ENCODE measurements at places on chromosomes 3 and 15.

- DNase-seq: no peak
These were observed 6.4 kb downstream of the UBP1 start for GRCh38 chr3:33433843-33434242.

GRCh38 chr3:39592311-39593050, 125.0 kb downstream of the MOBP start:
- no peak for DNase-seq

DNA sequence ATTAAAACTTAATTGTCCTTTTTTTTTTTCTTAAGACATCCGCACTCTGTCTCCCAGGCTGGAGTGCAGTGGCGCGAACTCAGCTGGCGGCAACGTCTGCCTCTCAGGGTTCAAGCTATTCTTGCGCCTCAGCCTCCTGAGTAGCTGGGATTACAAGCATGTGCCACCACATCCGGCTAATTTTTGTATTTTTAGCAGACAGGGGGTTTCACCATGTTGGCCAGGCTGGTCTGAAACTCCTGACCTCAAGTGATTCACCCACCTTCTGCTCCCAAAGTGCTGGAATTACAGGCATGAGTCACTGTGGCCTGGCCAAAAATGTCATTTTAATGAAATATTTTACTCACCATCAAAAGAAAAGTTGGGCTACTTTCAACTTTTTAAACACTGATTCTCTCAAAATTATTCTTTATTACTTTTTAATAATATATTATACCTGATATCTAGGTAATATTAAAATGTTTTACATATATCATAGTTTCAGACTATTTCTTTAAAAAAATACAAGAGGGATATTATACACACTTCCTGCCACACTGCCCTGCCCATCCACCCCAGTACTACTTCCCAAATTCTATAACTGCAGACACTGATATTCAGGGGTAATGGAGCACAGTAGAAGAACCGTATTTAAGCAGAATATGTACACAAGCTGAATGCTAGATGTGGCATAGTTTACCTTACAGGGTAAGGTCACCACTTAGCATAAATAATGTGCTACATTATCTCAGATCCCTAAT, 723.9 kb upstream of the ZNF385D start:
- no peak for DNase-seq

- no peak for DNase-seq
These were observed 550.0 kb downstream of the AGBL1 start for GRCh38 chr15:86629409-86630356.

DNA sequence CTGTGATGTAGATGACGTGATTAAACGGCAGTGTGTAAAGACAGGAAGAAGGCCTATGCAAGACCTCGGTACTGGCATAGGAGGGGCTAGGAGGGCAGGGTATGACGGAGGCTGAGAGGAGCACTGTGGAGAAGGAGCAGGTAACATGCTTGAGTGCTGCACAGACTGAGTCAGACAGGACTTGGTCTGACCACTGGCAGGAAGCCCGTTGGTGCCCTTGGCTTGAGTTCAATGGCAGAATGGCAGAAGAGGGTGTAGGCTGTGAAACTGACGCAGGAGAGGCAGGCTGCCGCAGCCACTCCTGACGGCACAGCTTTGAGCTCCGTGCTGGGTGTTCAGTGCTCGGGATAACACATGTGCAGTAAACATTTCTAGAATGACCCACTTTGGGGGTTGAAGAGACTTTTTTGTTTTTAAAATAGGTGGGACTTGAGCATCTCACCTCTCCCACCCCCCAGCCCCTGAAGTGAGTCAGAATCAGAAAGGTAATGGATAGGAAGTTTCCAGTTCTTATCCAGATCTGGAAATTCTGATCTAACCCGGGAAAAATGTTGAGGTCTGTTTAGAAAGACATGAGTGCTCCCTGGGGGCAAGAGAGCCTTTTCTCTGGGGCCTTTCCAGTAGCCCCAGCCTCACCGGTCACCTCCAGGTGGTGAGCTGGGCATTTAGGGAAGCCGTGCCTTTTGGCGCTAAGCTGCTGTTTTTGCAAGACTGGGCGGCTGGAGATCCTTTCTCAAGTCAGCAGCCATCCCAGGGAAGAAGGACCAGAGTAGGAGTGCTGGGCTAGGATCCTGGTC, 126.4 kb downstream of the RPLP1 start:
- DNase-seq: no peak

- DNase-seq: no peak
These were observed 52.4 kb downstream of the TNIK start for GRCh38 chr3:171407759-171408158.

GRCh38 chr3:128874481-128875180, 4.8 kb upstream of the ACAD9 start:
- no peak for DNase-seq

- DNase-seq: no peak
These were observed 13.0 kb downstream of the NIPA2 start for GRCh38 chr15:22851513-22851912.

DNA sequence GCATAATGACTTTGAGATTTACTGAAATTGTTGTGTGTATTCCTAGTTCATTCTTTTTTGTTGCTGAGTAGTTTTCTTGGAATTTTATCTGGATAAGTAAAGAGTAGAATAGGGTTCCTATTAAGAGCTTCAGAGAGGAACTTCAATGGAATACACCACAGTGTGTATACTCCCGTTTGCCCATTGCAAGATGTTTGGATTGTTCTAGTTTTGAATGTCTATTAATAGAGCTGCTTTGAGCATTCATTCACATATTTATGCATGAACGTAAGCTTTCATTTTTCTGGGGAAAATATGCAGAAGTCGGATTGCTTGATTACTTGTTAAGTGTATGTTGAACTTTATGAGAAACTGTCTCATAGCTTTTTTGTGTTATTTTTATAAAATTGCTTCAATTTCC, 580.5 kb downstream of the OTOL1 start:
- no peak for DNase-seq

DNA sequence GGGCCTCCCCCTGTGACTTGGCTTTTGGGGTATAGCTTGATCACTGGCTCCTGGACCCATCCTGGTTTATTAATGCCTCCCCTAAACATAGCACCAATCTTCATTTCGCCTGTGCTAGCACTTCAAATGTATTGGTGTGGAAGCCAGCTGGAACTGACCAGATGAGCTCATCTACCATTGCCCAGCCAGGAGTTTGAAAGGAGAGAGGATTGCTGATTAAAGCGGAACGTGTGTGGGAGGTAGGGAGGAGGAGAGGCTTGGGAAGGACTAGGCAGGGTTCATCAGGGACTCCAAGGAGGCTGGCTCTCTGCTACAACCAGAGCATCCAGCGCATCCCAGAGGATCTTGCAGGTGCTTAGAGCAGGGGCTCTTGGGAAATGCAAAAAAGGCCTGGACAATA, 34.4 kb upstream of the TLE3 start:
- no peak for DNase-seq

GRCh38 chr3:52091586-52092270, 35.4 kb upstream of the DUSP7 start:
- no peak for DNase-seq

- no peak for DNase-seq
These were observed 69.4 kb downstream of the SRGAP3 start for GRCh38 chr3:9179826-9180763.

DNA sequence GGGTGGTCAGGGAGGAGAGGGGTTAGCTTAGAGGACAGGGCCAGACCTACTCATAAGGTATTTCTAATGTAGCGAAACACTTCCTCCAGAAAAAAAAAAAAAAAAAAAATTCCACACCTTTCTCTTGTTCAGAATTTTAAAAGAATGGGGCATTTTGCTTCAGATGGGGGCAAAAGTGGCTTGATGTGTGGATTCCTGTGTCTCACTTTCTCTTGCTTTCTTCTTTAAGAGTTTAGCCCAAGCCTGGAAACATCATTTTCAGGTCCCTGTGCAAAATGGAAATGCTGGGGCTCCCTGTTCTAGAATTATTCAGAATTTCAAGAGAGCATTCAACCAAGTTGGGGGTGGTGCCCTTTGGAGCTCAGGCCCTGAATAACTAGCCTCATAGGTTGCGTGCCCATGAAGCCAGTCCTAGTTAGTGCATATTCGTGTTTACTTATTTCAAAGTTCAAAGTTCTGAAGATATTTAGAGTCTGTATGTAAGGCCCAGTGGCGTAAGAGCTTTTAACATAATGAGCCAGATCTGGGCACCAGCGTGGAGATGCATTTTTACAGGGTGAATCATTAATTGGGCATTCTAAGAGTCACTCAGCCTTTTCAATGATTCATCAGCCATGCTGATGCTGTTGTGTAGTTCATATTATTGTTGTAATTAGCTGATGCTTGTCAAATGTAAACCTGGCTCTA, 104.5 kb downstream of the RPLP1 start:
- DNase-seq: no peak

- DNase-seq: no peak
These were observed 40.1 kb downstream of the SGO1 start for GRCh38 chr3:20145874-20146273.

GRCh38 chr3:18546632-18547031, 121.5 kb upstream of the SATB1 start:
- DNase-seq: no peak

DNA sequence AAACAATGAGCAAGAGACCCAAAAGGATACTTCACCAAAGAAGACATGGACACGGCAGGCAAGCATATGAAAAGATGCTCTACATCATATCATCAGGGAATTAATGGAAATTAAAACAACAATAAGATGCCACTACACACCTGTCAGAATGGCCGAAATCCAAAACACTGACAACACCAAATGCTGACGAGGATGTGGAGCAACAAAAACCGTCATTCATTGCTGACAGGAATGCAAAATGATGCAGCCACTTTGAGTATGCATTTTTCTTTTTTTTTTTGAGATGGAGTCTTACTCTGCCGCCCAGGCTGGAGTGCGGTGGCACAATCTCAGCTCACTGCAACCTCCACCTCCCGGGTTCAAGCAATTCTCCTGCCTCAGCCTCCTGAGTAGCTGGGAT, 19.0 kb downstream of the EDC3 start:
- no peak for DNase-seq

- no peak for DNase-seq
These were observed 99.0 kb downstream of the TIGIT start for GRCh38 chr3:114392831-114393230.

DNA sequence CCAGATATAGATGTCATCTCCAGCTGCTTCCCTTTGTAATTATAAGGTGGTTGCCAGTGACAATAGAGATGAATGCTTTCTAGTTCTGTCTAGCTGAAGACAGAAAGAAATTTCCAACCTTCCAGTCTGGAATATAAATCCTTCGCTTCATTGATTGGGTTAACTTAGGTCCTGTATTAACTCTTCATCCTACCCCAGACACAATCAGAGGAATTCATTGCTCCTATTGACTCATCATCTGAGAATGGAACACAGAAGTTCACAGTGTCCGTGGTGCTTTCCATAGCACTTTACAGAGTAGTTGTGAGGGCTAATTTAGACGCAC, 241.4 kb downstream of the NFKBIZ start:
- DNase-seq: no peak

- DNase-seq: no peak
These were observed 17.7 kb downstream of the STARD9 start for GRCh38 chr15:42593143-42593542.

- DNase-seq: no peak
These were observed 6.6 kb upstream of the GPR171 start for GRCh38 chr3:151209654-151210053.

GRCh38 chr3:181568248-181568647, 143.5 kb upstream of the SOX2 start:
- no peak for DNase-seq

- DNase-seq: peak; percentile 6
These were observed 81.6 kb downstream of the PPCDC start for GRCh38 chr15:75104804-75105557.

DNA sequence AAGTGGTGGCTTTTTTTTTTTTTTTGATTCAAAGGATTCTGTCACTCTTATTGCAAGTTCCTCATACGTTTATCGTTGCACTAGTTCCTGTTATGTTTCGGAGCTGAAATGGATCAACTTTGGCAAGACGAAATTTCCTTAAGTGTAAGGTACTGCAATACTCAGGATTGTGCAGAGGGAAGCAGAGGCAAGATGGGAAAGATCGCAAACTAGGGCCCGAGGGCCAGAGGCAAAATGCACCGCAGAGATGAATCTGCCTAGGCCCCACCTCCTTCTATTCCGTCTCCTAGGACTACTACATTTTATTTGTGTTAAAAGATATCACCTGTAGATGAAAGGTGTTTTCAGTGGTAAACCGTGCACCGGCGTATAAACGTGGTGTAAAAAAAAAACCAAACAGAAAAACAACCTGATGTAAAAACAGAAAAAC, 331 bp downstream of the RNU6-1 start:
- DNase-seq: no peak

- no peak for DNase-seq
These were observed 1.5 kb upstream of the PPM1M start for GRCh38 chr3:52243791-52244628.

DNA sequence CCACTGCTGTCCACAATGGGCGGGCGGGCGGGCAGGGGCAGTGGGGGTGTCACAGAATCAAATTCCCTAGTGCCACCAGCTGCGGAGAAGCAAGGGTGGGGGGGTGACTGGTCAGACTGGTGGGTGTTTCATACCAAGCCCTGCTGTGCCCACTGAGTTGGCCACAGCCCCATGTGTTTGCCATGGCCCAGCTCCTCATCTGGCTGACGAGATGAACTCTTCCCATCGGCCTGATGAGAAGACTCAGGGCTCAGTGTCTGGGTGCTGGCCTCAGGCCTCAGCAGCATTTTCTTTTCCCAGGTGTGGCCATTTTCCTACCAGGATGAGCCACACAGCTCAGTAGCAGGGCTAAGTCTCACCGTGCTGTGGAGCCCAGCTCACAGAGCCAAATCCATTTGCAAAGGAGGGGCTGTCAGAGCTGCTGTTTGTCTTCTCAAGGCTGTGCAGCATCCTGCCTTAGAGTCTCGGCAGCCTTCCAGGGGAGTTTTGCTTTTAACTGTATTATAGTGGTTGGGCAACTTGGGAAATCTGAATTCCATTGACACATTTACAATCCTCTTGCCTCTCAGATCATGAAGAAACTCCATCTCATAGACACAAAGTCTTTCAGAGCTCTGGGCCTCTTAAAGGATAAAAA, 176.8 kb downstream of the ABHD5 start:
- no peak for DNase-seq

- no peak for DNase-seq
These were observed 217.9 kb upstream of the MME start for GRCh38 chr3:154862265-154862664.

GRCh38 chr3:55615694-55616295, 128.7 kb upstream of the WNT5A start:
- DNase-seq: no peak

- DNase-seq: no peak
These were observed 44.4 kb downstream of the CSNK1G1 start for GRCh38 chr15:64311566-64311965.

GRCh38 chr3:150761831-150762661, 923 bp downstream of the SIAH2 start:
- peak; percentile 33 for DNase-seq

- DNase-seq: no peak
These were observed 2.9 kb downstream of the SAMD7 start for GRCh38 chr3:169914321-169914720.

All from CD4-positive, alpha-beta memory T cell (primary cell).